T follicular helper cell (primary cell): ENCODE measurements at places on chromosomes 1 and 21.

DNA sequence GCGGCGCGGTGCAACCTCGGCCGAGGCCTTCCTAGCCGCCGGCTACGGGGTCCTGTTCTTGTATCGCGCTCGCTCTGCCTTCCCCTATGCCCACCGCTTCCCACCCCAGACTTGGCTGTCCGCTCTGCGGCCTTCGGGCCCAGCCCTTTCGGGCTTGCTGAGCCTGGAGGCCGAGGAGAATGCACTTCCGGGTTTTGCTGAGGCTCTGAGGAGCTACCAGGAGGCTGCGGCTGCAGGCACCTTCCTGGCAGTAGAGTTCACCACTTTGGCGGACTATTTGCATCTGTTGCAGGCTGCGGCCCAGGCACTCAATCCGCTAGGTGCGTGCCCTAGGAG, 379 bp downstream of the PPCS start:
- peak; percentile 42 for DNase-seq

- no peak for DNase-seq
Observed at GRCh38 chr1:4658643-4659628, 4.5 kb downstream of the AJAP1 start.

DNA sequence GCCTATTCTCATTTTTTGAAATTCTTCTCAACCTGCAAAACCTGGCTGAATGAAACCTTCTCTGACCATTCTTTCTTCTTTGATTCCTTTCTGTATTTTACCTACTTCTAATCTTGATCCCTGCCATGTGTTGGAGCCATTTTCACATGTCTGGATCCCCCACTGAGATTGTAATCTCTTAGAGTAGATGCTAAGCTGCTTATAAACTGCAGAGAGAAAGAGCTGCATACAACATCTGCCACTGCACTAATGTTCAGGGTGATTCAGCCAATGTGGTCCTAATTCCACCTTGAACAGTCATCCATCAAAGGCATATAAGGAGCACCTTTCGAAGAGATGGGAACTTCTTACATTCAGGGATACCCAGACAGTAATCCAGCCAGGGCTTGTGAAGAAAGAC, 16.2 kb upstream of the DAB1 start:
- no peak for DNase-seq

DNA sequence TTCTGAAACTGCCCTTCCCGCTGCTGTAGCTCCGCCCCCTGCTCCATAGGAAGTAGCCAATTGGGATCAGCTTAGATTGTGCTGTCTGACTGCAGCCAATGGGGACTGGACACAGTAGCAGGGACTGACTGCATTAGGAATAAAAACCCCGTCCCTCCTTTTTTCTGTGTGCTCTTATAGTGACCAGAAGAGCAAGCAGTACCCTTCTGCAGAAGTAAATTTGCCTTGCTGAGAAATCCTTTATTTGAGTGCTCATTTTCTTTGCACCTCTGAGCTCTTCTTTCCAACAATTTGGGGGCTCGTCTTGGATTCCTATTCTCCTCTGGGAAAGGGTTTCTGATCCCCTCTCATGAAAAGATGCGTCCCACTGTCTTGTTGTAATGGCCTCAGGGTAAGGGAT, 16.2 kb downstream of the OR2L13 start:
- no peak for DNase-seq

GRCh38 chr1:9388335-9389180, 95.9 kb downstream of the SPSB1 start:
- DNase-seq = no peak

- no peak for DNase-seq
Observed at GRCh38 chr1:192967211-192967877, 91.8 kb downstream of the UCHL5 start.

GRCh38 chr1:77438236-77438913, 156.6 kb downstream of the AK5 start:
- DNase-seq = no peak

DNA sequence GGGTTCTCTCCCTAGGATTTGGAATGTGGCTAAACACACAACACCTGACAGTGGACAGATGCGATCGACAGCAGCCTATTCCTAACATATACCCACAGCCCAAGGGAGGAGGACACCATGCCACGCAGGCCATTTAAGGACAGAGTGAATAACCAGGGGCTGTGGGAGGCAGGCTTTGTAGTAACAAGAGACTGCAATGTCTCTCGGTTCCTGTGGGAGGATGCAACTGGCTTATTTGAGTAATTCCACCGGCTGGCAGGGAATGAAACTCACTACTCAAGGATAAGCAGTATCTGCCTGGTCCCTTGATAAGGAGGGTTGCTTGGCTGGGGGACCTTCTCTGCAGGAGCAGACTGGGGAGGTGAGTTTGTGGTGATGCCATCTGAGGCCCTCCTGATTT, 109.6 kb downstream of the PCP4 start:
- no peak for DNase-seq

DNA sequence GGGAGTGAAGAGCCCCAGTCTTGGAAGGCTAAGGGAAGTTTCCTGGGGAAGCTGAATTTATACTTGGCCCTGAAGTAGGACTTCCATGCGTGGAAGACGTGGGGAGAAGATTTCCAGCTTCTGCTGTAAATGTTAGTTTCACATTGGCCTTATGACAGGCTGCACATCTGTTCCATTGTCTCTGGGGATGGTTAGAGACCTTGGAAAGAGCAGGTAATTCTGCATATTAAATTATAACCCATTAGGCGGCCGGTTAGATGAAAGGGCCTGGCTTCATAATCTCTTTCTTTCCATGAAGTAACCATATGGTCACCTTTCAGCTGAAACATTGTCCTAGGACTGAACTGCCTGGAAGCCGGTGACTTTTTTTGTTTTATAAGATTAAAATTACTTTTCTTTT, 37.5 kb downstream of the DPT start:
- no peak for DNase-seq
